ENCODE measurements at places on chromosomes 1 and 21.

DNA sequence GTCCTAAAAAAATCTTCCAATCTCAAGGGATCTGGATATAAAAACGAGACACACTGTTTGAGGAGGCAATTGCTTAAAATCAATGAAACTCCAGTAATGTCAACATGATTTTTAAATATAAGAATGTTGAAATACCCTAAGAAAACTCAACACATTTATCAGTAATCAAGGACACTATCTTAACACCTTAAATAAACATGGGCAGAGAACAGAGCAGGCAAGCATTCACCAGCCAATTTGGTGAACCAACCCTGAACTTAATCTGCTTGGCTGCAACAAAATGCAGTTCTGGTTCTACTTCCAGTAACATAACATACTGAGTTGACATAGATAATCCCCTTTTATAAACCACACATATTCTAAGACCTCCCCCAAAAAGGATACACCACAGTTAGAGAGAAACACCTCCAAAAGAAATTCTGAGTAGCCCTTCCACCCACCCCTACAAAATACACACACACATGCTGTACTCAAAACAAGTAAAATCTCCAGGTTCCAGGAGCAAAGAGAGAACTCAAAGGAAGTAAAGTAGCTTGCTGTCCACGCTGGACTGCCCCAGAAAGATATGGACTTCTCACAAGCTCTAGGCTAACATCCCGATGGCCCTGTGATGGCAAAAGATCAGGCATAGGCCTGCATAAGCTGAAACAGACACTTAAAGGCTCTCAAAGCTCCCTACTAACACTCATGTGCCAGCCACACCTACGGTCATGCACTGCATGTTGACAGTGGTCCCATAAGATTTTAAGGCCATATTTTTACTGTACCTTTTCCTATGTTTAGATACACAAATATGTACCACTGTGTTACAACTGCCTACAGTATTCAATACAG lies 30.5 kb downstream of the TP53BP2 start:
- no peaks in the 10 kb centered on the region for H3K27me3 ChIP-seq
- no peak for DNase-seq
- H3K4me1 ChIP-seq: peaks cover 14% of the 10 kb centered on the region
- H3K36me3 ChIP-seq: peaks cover 49% of the 10 kb centered on the region
- no peak overlapping the region for H3K4me3 ChIP-seq
- H3K27ac ChIP-seq: peak overlapping the region; percentile 27

DNA sequence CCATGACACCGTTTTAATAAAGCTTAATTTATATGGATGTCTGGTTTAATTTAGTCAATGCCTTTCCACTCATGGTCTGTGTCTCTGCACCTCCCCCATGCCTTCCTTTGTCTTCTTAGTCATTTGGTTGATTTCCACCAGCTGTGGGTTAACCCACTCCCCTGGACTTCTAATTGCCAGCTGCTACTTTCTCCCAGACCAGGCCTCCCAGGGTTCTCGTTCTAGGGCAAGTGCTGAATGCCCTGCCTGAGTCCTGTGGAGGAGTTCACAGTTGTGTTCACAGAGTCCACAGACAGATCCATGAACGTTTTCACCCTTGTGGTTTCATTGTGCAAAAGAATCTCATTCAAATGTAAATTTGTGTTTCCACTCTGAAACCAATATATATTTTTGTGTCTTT lies 243.4 kb downstream of the NUF2 start:
- no peaks in the 10 kb centered on the region for H3K4me1 ChIP-seq
- peaks cover 3% of the 10 kb centered on the region for H3K27me3 ChIP-seq
- H3K4me3 ChIP-seq: no peak overlapping the region
- no peaks in the 10 kb centered on the region for H3K36me3 ChIP-seq

- H3K36me3 ChIP-seq: no peaks in the 10 kb centered on the region
- H3K4me3 ChIP-seq: no peak overlapping the region
- H3K4me1 ChIP-seq: peaks cover 10% of the 10 kb centered on the region
- H3K27ac ChIP-seq: no peak overlapping the region
Measured at GRCh38 chr1:152110860-152111514, 4.3 kb downstream of the TCHH start.

DNA sequence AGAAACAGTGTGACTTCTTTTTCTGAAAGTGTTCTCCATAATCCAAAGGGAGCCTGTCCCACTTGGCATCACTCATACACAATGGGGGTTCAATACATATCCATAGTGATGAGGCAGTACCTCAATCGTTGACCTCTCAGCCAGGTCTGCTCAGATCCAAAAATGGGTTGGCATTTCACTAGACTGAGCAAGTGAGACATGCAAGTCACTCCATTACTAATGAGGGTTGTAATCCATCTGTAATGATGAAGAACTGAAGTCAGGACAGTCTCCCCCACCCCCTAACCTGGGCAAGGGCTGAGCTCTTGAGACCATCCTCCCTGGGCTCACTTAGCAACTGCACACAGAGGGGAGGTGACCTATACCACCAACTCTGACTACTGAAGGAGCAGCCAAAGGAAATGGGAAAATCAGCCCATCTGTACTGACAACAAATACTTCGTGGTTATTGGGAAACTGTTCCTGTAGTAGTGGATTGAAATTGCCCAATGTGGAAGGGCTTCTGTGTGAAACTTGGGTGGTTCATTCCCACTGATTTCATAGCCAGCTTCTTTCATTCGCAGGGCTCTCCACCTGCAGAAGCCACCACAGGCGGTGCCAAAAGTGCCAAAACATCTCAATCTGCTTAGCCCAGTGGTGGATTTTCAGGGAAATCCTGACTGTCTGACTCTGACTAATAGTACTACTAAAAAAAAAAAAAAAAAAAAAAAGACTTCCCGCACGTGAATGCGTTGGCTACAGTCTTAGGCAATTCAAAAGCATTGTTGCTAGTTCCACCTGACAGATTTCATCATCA lies 5.0 kb downstream of the NGF start:
- H3K27ac ChIP-seq: no peak overlapping the region
- H3K36me3 ChIP-seq: no peaks in the 10 kb centered on the region
- DNase-seq: no peak
- H3K4me3 ChIP-seq: no peak overlapping the region

- peak; percentile 75 for DNase-seq
- H3K4me1 ChIP-seq: peaks cover 19% of the 10 kb centered on the region
- H3K27ac ChIP-seq: peak overlapping the region; percentile 62
- peak overlapping the region; percentile 66 for H3K4me3 ChIP-seq
- H3K27me3 ChIP-seq: peaks cover 9% of the 10 kb centered on the region
Measured at GRCh38 chr1:1122078-1122811, 6.4 kb upstream of the C1orf159 start.

DNA sequence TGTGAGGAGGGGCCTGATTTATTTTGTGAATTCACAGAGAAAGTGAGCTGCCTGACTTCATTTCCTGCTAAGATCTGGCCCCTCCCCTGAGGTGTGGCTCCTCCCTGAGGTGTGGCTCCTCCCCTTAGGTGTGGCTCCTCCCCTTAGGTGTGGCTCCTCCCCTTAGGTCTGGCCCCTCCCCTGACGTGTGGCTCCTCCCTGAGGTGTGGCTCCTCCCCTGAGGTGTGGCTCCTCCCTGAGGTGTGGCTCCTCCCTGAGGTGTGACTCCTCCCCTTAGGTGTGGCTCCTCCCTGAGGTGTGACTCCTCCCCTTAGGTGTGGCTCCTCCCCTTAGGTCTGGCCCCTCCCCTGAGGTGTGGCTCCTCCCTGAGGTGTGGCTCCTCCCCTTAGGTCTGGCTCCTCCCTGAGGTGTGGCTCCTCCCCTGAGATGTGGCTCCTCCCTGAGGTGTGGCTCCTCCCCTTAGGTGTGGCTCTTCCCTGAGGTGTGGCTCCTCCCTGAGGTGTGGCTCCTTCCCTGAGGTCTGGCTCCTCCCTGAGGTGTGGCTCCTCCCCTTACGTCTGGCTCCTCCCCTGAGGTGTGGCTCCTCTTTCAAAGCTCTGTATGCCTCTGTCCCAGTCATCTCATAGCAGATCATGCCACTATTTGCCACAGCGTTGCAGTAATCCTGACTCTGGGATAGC lies 26.9 kb upstream of the LRRC3 start:
- peaks cover 19% of the 10 kb centered on the region for H3K36me3 ChIP-seq
- H3K4me3 ChIP-seq: no peak overlapping the region
- H3K27me3 ChIP-seq: no peaks in the 10 kb centered on the region
- DNase-seq: peak; percentile 47
- H3K27ac ChIP-seq: no peak overlapping the region

DNA sequence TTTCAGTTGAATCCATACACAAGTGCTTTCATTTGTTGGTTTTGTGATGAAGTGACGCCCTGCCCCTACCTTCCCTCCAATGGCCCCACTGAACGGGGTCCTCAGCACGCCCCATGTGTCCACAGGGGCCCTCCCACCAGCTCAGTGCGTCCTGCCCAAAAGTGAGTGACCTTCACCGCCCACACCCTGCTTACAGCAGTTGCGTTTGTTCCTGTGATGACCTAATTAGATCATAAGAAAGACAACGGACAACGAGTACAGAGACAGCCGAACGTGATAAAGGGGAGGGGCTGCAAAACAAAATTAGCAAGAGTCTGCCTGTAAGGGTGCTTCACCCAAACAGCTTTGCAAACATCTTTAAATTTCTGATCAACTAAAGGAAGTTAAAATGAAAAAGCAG lies 38.2 kb upstream of the RIPK4 start:
- H3K27ac ChIP-seq: no peak overlapping the region
- H3K27me3 ChIP-seq: no peaks in the 10 kb centered on the region
- no peak for DNase-seq

DNA sequence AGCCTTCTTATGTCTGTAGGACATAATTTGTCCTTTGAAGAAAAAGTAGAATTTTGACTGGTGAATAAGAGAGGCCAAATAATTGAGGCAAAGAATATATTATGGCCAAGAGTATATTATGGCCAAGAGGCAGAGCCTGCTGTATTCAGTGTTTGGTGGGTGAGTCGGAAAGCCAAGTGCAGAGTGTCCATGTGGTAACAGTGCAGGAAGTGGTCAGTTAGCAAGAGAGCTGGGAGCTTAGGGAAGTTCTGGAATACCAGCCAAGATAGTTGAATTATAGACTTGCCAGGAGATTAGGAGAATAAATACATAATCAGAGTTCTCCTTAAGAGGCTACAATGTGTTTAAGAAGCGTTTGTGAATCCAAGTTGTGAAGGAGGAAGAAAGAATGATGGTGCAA lies 131.5 kb upstream of the LMO4 start:
- H3K4me1 ChIP-seq: peaks cover 7% of the 10 kb centered on the region
- peaks cover 4% of the 10 kb centered on the region for H3K36me3 ChIP-seq
- no peak overlapping the region for H3K4me3 ChIP-seq
- no peak for DNase-seq
- peaks cover 32% of the 10 kb centered on the region for H3K27me3 ChIP-seq
- no peak overlapping the region for H3K27ac ChIP-seq

DNA sequence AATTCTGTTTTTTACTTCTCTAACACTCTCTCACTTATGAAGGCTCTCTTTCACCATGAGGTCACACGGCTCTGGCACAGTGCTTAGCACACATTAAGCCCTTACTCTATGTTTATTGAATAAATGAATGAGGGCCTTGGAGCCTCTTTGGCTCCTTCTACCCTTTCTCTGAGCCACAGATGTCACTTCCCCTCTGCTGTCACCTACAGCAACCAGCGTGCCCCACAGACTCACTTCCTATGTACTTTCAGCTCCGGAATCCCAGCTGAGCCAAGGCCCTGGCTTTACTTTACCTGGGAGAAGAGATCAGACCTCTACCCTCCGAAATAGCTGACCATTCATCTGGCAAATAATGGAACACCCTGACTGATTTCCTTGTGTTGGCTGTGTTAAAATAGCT lies 53.7 kb upstream of the HMCN1 start:
- peak overlapping the region; percentile 20 for H3K27ac ChIP-seq
- DNase-seq: no peak
- H3K27me3 ChIP-seq: peaks cover 5% of the 10 kb centered on the region
- H3K36me3 ChIP-seq: no peaks in the 10 kb centered on the region
- H3K4me1 ChIP-seq: peaks cover 17% of the 10 kb centered on the region

DNA sequence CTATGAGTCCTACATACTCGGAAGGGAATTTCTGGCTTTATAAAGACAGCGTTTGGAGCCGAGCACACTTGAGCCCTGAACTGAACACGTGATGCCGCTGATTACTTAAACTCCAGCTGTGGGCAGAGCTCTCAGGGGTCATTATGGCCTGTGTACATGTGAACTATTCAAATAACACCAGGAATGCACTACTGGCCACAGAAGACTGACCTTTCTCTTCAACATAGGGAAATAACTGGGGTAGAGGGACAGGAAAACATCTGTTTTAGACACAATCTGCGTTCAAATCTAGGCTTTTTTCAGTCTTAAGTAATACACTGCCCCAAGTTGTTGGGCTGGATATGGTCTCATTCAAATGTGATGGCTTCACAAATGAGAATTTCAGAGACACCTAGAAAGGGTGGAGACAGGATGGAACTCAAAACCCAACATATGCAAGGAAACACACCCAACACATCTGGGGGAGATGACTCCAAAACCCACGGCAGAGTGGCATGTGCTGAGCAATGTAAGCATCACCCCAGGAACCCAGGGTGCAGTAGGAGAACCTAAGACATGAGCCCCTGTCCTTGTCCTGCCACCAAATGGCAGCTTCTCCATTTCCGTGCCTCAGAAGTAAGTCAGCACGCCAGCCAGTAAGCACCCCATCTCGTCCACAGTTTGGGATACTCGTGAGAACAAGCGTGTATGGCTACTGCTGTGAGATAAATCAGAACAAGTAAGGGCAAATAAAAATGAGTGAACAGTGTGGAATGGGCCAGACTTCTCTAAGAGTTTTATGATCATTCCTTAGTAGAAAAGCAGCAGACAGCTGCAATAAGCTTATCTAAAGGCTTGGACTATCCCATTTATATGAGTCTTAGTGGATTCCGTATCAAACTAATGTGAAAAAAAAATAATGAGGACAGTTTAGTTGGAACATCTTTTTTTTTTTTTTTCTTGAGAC lies 24.9 kb downstream of the NID1 start:
- H3K27me3 ChIP-seq: peaks cover 27% of the 10 kb centered on the region
- no peak overlapping the region for H3K4me3 ChIP-seq
- H3K36me3 ChIP-seq: peaks cover 4% of the 10 kb centered on the region
- H3K4me1 ChIP-seq: no peaks in the 10 kb centered on the region
- no peak for DNase-seq

Measured in stimulated activated naive B cell treated with anti-CD40 and anti-IgM and Interleukin-4, amounts not matched to agents 10 μg/mL and 1 μg/mL and 100 μg/mL, for 72 hours (primary cell).